ENCODE measurements at places on chromosomes 12 and 14.

DNA sequence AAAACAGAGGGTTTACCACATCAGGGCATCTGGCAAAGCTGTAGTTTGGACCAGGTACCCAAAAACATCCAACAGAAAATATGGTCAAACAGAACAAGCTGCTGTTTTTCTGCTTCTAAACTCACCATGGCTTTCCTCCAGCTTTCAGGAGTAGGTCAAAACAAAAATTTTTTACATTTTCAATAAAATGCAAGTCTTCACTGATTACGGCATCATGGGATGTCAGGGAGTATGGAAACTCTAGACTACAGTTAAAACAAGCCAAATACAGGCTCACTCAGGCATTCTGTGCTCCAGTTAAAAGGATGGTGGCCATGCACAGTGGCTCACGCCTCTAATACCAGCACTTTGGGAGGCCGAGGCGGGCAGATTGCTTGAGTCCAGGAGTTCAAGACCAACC, 47.1 kb upstream of the PSMA6 start:
- no peak for DNase-seq

DNA sequence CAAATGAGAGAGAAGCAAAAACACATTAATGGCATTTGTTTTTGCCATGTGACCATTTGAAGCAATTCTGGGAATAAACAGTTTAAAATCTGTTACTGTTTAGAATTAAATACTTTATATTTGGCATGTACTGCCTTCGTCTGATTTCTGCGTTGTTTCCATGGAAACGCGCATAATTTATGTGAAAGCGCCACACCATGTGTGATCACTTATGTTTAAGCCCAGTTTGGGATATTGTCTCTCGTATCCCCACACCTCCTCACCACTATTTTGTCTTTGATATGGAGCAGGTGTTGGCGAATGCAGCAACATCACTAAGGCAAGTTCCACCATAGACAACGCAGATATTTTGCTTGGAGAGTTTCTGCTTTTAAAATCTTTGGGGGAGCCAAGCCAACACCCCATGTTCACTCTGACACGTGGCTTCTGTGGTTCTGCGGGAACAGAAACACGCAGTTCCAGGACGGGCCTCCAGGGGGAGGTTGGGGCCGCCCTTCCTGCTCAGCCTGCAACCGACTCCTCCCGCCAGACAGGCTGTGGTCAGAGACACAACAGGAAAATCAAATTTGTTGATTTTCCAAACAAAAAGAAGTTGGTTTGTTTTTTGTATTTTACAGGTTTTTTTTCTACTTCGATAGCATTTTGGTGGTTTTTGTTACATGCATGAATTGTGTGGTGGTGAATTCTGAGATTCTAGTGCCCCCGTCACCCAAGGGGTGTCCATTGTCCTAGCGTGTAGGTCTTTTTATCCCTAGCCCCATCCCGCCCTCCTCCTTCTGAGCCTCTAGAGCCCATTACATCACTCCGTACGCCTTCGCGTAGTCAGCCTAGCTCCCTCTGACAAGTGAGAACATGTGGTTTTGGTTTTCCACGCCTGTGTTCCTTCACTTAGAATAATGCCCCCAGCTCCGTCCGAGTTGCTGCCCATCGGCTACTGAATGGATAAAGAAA, 101.9 kb upstream of the SFSWAP start:
- peak; percentile 62 for DNase-seq

DNA sequence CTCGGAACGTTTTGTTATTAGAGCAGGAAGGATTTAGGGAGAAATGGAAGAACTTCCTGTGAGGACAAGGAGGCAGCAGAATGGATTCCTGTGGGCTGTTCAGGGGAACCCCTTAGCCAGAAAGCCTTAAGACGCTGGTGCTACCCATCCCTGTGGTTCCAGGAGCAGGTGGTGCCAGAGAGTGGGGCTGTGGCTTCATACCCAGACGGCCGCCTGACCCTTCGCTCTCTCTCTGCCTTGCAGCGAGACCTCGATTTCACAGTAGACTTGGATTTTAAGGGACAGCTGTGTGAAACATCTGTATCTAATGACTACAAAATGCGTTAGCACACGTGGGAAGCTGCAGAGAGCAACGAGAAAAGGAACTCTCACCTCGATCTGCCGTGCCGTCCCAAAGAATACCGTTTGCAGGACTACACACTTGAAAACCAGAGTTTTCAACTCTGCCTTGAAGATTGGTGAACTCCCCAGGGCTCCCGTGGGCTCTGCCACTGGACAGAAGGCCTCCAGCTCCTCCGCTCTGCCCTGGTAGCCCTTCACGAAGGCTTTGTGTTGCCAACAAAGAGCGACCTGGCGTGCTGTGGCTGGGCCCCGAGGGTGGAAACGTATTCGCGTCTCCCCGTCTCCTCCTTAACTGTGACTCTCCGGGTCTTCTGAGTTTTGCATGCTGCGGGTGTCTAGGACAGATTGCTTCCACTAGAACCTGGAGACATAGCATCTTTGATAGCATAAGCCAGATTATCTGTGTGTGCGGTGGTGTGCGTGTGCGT, 102.0 kb downstream of the PRMT8 start:
- DNase-seq, result no peak

GRCh38 chr14:105817971-105818711, 291.8 kb downstream of the TMEM121 start:
- DNase-seq, result no peak

GRCh38 chr12:69392179-69392928, 32.8 kb downstream of the YEATS4 start:
- no peak for DNase-seq

Data from AG10803 (cell line).